ENCODE measurements at places on chromosomes 12 and 14. TPM values are rescaled to one million over a fixed set of nuclear protein-coding genes. Genes with fewer than 3 reads are reported as not detected.

NEMF gene
- 75.2 TPM for polyA plus RNA-seq

ACSS3 gene
- polyA plus RNA-seq: 39.5 TPM

NOXRED1 gene
- polyA plus RNA-seq: 1.4 TPM

GPR135 gene
- 5.6 TPM for polyA plus RNA-seq

CYP46A1 gene
- 5.5 TPM for polyA plus RNA-seq

CD163 gene
- 14.1 TPM for polyA plus RNA-seq

FOXN4 gene
- polyA plus RNA-seq: 2.0 TPM

- DNase-seq: no peak
Observed at GRCh38 chr14:89418452-89418851, 1.4 kb upstream of the FOXN3 start.

- DNase-seq: peak; percentile 84
Observed at GRCh38 chr14:24403294-24403998, 4.6 kb downstream of the NYNRIN start.

DNA sequence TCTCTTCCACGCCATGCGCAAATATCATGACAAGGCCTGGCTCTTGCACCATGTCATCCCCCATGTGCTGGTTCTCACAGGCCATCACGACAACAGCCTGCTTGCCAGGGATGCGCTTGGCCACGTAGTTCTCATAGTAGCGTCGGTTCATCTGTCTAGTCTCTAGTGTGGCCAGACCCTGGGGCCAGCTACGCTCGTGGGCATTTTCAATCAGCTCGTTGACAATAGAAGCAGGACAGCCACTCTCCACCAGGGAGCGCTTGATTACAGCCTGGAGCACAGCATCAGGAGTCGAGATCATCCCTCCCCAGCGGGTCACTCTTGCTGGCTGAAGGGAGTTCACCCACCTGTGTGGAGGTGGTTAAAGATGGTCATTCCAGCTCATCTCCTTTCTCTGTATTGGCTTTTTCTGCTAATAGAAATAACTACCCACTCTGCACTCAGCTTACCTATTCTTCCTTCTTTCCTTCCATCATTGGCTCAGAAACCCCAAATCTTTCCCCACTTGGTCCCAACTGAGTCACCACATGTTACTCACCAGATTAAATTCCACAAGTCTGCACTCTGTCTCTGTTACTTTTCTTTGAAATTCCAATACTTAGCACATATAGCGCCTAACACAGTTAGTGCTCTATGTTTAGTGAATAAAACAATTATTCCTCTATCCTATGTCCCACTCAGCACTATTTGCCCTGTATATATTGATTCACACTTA is 15.1 kb downstream of the RNF41 start:
- no peak for DNase-seq

GRCh38 chr12:89918172-89918846 is 209.7 kb upstream of the ATP2B1 start:
- no peak for DNase-seq

DNA sequence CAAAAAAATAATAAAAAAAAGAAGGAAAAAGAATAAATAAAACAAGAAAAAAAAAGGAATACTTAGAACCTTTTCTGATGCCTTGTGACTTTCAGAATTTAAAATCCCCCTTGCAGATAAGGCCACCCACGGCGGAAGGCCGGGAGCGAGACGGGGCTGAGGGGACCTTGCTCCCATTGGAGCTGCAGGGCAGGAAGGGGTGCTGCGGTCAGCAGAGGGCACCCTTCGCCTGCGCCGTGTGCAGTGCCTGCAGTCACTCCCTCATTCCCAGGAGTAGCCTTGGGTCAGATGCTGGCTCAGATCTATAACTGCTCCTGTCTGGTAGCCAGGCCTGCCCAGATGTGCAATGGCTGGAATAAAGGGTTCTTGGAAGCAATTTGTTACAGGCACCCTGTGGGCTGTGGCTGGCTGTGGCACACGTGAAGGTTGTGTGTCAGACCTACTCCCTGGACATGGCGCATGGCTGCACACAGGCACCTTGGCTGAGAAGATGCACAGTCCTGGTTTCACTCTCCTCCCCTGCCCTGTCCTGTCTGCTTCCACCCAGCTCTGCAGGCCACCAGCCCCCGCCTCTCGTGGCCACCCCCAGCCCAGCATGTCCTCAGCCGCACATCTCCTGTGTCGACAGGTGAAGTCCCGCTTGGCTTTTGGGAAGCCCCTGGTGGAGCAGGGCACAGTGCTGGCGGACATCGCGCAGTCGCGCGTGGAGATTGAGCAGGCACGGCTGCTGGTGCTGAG is 13.4 kb upstream of the ALDH2 start:
- no peak for DNase-seq

GRCh38 chr12:28100717-28101116 is 89.5 kb upstream of the CCDC91 start:
- DNase-seq: no peak

- DNase-seq: no peak
Observed at GRCh38 chr14:24381363-24382063, 13.5 kb downstream of the NFATC4 start.

DNA sequence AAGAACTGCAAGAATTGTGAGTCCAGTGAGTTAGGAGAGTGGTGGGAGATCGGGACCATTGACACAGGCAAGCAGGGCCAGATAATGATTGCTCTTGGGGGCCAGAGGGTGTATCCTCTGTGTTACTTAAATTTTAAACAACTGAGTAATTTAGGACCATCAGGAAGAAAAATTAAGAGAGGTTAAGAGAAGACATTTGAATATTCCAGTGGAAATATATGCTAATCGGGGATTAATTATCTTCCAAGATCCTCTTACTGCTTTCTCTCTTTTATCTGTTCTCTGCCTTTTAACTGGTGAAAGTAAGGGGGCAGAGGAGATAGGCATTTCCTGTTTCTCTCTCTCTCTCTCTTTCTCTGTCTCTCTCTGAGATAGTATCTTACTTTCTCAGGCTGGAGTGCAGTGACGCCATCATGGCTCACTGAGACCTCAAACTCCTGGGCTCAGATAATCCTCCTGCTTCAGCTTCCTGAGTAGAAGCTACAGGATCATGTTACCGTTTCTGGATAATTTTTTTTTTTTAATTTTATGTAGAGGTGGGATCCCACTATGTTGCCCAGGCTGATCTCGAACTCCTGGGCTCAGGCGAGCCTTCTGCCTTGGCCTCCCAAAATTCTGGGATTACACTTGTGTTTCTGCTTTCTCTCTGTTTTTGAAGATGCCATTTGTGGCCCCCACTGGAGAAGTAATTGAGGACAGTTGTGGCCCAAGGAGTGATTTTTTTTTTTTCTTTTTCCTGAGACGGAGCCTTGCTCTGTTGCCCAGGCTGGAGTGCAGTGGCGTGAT is 85.1 kb downstream of the DIP2B start:
- no peak for DNase-seq

DNA sequence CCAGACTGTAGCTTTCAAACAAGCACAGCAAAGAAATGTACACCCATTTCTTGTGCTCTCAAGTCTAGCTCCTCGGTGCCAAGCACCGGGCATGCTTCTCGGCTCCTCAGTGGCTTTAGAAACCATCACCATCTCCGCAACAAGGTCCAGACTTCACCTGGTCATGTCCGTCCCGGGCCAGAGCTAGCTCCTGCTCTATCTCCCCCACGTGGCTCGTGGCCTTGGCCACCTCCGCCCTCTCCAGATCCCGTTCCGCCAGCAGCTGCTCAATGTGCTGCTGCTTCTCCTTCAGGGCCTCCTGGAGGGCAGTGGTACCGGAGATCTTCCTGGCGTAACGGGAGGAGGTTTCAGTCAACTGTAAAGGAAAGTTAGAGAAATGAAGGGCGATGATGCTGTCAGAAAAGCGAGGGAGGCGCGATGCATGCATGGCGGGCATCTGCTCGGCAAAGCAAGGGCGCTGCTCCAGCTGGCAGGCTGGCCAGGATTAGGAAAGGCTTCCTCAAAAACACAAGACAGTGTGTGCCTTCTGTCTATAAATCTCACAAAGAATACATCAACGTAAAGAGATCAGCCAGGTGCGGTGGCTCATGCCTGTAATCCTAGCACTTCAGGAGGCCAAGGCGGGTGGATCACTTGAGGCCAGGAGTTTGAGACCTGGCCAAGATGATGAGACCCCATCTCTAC is 67.4 kb downstream of the CLIP1 start:
- no peak for DNase-seq

DNA sequence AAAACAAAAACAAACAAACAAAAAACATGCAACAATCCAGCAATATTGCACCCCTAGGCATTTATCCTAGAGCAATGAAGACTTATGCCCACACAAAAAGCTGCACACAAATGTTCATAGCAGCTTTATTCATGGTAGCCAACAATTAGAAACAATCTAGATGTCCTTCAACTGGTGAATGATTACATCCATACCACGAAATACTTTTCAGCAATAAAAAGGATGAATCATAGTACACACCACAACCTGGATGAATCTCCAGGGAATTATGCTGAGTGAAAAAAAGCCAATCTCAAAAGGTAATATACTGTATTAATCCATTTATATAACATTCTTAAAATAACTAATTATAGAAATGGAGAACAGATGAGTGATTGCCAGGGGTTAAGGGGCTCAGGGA is 14.5 kb upstream of the GPR162 start:
- no peak for DNase-seq

GRCh38 chr14:96164861-96165490 is 39.7 kb upstream of the BDKRB2 start:
- DNase-seq: no peak

GRCh38 chr12:6424866-6425265 is 19.9 kb upstream of the CD27 start:
- DNase-seq: no peak

GRCh38 chr14:64388533-64389285 is 556 bp downstream of the MTHFD1 start:
- DNase-seq: peak; percentile 32

DNA sequence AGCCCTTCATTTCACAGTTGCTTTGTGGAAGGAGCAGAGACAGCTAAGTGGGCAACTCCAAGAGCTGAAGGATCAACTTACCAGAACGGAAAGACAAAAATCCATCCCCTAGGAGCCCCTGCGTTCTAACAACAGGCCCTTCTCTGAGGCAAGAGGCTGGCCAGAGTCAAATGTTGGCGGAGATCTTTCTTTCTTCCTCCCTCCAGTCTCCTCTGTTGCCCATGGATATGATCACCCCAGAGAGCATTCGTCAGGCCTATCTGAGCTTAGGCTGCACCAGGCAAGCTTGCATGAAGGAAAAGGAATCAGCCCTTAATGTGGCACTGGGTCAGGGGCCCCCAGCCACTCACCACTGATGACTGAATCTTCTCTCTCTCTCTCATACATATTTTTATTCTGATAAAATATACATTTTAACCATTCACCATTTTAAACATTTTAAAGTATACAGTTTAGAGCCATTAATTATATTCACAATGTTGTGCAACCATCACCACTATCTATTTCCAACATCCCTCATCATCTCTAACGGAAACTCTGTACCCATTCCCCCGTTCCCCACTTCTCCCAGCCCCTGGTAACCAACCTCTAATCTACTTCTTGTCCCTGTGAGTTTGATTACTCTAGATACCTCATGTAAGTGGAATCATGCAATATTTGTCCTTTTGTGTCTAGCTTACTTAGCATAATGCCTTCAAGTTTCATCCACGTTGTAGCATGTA is 52.9 kb upstream of the CCND2 start:
- no peak for DNase-seq

DNA sequence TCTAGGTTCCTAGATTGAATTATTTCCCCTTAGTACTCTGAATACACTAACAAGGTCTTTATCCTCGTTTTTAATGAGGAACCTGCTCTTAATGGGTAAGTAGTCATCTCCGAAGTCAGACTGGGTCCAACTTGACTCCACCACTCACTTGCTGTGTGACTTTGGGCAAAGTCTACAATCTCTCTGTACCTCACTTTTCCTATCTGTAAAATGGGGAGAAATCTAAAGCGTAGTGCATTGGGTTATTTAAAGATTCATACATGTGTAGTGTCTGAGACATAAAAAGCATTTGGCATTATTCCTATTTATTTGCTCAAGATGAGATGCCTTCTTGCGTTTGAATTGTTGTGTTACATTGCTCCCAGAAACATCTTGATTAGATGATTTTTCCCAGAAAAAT is 51.5 kb downstream of the GTF2A1 start:
- DNase-seq: no peak

- DNase-seq: no peak
Observed at GRCh38 chr14:100076606-100077005, 11.4 kb downstream of the EVL start.

DNA sequence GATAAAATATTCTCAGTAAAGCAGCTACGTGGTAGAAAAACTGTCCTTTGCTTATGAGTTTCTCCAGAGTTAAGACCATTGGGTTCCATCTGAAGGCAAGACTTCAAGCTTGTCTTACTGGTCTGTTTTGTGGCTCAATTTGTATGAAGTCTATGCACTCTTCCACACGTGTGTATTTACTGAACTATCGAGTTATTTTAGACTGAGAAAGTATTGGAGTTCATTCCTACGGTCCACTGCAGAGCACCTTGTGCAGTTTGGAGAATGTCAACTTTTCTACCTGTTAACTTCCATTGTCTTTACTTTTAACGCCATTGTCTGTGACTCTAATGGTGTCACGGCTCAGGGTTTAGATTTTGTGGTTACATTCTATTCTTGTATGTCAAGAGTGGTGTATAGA is 3.7 kb downstream of the HIF1A start:
- DNase-seq: no peak

- DNase-seq: no peak
Observed at GRCh38 chr14:68596701-68597100, 196.2 kb downstream of the ZFP36L1 start.

DNA sequence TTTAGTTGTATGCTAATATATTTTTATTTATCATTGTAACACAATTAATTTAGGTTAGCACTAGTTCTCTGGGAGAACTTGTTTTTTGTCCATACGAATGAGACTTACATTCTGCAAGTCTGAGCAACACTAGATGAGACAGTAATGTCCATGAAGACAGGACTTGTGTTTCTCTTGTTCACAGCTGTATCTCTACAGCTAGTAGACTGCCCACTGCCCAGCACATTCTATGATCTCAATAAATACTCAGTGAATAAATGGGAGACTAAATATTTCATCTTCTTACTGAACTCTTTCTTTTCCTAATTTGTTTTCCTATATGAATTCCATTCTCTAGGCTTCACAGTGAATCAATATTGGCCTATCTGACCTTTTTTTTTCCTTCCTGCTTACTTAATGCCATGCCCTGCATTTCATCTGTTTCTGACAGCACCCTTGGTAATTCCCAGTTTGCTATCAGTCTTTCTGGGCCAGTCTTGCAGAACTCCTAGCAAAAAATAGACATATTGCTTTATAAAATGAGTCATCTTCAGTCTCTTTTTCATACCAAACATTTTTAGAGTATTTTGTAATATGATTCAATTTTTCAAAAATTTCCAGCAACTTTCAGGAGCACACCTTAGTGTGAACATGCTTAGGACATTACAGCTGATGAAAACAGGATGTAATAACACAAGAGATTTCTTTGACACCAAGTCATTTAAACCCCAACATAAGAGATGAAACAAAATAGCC is 185.5 kb upstream of the ATP2B1 start:
- no peak for DNase-seq

DNA sequence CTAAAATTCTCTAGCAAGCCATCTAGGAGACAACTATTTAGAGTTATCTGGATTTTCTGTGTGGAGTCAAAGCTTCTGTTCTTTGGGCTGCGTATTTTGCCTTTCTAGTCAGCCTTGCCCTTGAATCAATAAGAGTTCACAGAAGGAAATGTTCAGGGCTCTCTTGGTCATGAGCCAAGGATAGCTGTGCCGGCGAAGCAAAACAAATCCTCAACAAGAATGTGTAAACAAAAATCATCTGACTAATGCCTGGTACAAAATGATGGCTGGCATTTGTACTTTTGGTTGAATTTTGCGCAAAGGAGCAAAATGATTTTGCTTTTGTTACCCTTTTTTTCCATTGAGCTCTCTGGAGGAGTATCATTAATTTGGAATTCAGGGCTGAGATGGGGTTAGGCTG is 171.1 kb downstream of the DACT1 start:
- DNase-seq: no peak
